ENCODE measurements at places on chromosomes 12 and 14.

- DNase-seq: no peak
These were observed 8.2 kb downstream of the TGM1 start for GRCh38 chr14:24254630-24255392.

GRCh38 chr14:95326987-95327386 lies 7.3 kb upstream of the CLMN start:
- DNase-seq: no peak

DNA sequence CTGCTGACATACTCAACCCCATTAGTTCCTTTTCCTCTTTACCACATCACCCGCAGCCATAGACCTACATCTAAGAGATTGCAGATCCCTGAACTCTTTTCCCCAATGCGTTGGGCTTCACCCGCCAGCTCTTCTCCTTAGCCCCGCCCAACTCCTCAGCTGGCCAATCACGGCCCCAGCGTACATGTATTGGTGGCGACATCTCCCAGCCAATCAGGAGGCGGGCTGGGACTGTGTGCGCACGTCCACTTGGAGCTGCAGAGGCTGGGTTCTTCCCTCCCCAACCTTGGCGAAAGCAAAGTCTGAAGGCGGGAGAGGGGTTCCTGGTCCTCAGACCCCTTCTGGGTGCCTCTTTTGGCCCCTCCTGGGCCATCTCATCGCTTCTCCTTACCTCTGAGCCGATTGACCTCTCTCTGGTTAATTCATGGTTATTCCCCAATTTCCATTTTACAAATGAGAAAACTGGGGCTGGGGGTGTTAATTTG lies 11.0 kb downstream of the PDE1B start:
- peak; percentile 55 for DNase-seq

DNA sequence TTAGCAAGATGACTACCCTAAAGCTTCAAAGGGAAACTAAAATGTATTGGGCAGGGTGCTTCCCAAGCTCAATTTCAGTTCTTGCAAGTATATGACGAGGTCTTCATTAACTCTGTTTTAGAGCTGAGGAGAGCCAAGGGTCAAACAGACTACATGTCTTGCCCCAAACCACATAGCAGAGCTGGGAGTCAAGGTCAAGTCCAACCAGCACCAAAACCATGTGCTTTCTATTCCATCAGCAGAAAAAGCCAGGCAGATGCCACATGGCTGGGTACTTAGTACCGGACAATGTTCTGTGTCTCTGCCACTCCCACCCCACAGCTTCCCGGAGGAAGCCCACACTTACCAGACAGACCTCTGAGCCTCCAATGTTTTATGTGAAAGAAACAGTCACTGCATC lies 17.6 kb downstream of the NID2 start:
- DNase-seq: no peak

DNA sequence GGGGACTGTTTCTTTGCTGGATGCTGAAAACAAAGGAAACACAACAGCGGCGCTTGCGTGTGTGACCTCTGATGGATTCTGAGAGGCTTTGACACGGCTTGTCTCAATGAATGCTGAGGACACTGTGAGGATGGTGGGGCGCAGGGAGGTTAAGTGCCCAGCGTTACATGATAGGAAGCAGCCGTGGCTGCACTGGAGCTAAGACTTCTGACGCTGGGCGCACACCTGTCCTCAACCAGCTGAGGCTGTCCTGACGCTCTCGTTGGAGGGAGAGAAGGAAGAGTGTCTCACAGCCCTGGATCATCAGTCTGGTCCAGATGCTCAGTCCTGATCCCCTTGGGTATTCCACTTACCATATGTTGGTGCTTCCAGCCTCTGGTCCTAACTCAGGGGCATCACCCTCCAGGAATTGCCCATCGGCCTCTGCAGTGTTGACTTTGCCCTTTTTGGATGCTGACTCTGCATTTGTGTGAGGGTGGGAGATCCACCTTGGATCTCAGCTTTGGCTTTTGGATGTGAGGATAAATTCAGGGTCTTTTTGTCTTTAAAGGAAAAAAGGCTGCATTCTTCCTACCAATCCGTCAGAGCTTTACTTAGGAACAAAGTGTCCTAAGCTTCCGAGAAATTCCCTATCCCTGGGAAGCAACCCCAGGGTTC lies 125.2 kb downstream of the ZNF664 start:
- no peak for DNase-seq

Measured in hematopoietic multipotent progenitor cell treated with erythropoietin and hydrocortisone succinate and interleukin-3 and kit ligand, for 17 days (in vitro differentiated cells).